Testis (tissue), 5 donors: ENCODE measurements at places on chromosomes 4 and X.

GRCh38 chrX:69551421-69552009, 47.4 kb downstream of the NALF2 start:
- no peak overlapping the region for H3K27ac ChIP-seq
- H3K4me3 ChIP-seq = no peak overlapping the region
- no peaks in the 10 kb centered on the region for H3K27me3 ChIP-seq
- no peaks in the 10 kb centered on the region for H3K36me3 ChIP-seq
- H3K4me1 ChIP-seq = no peaks in the 10 kb centered on the region
- DNase-seq = no peak

- H3K4me3 ChIP-seq = no peak overlapping the region
- H3K27ac ChIP-seq = no peak overlapping the region
- H3K27me3 ChIP-seq = no peaks in the 10 kb centered on the region
- DNase-seq = no peak
- no peaks in the 10 kb centered on the region for H3K4me1 ChIP-seq
Measured at GRCh38 chrX:40325161-40325560, 227.4 kb upstream of the BCOR start.

- no peak for DNase-seq
- H3K36me3 ChIP-seq = no peaks in the 10 kb centered on the region
- H3K4me3 ChIP-seq = no peak overlapping the region
- no peaks in the 10 kb centered on the region for H3K27me3 ChIP-seq
- H3K27ac ChIP-seq = no peak overlapping the region
Measured at GRCh38 chr4:5452156-5452555, 256.2 kb downstream of the EVC2 start.

DNA sequence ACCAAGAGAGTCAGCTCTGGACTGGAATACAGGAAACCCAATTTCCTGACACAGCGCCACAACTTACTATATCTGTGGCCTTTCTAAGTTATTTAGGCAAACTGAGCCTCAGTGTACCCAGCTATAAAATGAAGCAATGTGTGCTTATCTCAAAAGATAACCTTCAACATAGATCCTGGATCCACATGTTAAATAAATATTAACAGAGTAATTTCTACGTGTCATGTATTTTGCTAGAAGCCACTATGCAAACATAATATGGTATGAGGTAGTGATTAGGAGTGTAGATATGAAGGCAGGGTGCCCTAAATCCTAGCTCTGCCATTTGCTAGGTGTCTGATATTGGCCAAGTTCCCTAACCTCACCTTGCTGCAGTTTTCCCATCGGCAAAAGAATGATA, 527.0 kb downstream of the RAB28 start:
- DNase-seq = no peak
- no peaks in the 10 kb centered on the region for H3K27me3 ChIP-seq
- H3K27ac ChIP-seq = no peak overlapping the region
- H3K4me1 ChIP-seq = no peaks in the 10 kb centered on the region
- no peak overlapping the region for H3K4me3 ChIP-seq
- H3K36me3 ChIP-seq = no peaks in the 10 kb centered on the region

DNA sequence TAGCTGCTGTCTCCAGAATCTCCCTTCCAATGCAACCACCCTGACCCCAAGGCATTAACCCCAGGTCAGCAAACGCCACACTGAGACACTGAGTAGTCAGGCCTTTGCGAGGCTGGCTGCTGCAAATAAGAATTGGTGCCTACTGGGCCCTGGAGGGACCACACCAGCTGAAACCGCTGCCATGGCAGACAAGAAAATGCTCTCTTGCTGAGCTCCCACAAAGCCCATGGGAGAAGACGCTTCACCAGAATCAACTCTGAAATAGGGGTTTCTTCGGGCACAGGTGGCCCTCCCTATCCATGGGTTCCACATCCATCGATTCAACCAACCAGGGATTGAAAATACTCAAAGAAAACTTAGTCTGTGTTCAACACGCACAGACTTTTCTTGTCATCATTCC, 26.7 kb upstream of the CRMP1 start:
- H3K27me3 ChIP-seq = no peaks in the 10 kb centered on the region
- no peaks in the 10 kb centered on the region for H3K4me1 ChIP-seq
- no peak overlapping the region for H3K27ac ChIP-seq
- no peak overlapping the region for H3K4me3 ChIP-seq
- no peak for DNase-seq

GRCh38 chrX:150085881-150086280, 147.6 kb upstream of the EOLA2 start:
- DNase-seq = no peak
- no peak overlapping the region for H3K27ac ChIP-seq
- H3K36me3 ChIP-seq = no peaks in the 10 kb centered on the region
- H3K27me3 ChIP-seq = no peaks in the 10 kb centered on the region

- H3K27me3 ChIP-seq = no peaks in the 10 kb centered on the region
- peaks cover 29% of the 10 kb centered on the region for H3K4me1 ChIP-seq
- H3K27ac ChIP-seq = no peak overlapping the region
- H3K36me3 ChIP-seq = no peaks in the 10 kb centered on the region
- DNase-seq = no peak
Measured at GRCh38 chr4:139455126-139455538, 1.2 kb downstream of the RAB33B start.

DNA sequence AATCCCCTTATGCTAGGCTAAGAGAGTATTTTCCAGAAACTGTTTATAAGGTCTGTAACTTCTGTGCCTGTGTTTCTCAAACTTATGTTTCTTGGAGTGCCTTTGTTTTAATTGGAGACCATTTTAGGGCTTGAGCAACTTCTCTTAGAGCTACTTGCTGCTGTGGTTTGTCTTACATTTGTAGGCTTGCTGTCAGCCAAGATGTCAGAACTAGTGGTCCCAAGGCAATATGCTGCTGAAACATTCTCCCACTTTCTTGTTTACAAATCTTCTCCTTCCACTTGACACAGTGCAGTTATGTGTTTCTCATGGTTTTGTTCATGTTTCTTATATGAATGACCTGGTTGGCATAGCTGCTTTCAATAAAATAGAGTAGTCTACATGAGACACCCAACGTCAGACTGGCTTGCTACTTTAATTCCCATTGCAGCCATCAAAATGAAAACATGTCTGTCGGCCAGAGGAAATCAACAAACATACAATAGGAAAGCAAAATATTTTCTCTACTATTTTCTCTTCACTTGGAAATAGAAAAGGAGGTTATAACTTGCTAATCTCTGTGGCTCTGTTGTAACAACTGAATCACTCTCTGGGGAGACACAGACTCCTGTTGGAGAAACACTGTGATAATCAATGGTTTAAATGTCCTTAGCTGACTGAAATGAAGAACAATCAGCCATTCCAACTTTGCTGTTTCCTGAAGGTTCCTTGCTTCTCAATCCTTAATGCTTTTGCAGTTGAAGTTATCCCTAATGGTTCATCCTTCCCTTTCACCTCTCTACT, 426.4 kb downstream of the PDGFC start:
- H3K27me3 ChIP-seq = no peaks in the 10 kb centered on the region
- H3K4me3 ChIP-seq = no peak overlapping the region
- H3K27ac ChIP-seq = no peak overlapping the region
- H3K36me3 ChIP-seq = no peaks in the 10 kb centered on the region
- DNase-seq = no peak

DNA sequence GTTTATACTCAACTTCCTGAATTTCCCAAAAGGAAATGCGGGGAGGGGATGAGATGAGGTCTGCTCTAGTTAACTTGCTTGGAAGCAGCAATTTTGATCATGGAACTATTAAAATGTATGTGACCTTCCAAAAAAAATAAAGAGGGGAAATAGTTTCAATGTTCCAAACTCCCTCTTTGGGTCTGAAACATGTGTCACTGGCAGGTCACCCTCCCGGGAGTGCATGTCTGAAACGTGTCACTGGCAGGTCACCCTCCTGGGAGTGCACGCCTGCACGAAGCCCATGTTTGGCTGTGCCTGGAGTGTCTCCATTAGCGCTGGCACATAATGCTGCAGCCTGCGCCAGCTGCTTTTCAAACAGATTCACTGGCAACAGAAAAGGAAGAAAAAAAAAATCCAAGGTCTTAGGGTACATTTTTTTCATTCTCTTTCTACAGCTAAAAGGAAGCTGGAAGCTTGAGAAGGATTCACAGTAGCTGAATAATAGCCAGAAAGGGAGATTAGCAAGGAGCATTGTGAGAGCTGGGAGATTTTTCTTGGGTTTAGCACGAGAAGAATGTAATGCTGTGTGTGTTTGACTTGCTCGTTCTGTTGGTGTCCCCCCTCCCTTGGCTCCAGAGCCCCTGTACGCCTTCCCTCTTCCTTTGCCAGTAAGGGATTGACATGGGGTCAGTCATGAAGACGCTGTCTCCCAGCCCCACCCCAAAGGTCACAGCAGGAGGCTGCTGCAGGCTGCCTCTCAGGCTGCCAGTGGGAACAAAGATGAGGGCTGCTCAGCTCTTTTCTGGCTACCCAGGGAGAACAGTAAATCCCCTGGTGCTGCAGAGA, 39.2 kb upstream of the TLR3 start:
- peaks cover 10% of the 10 kb centered on the region for H3K4me1 ChIP-seq
- DNase-seq = peak; percentile 45
- no peaks in the 10 kb centered on the region for H3K27me3 ChIP-seq
- no peak overlapping the region for H3K4me3 ChIP-seq

DNA sequence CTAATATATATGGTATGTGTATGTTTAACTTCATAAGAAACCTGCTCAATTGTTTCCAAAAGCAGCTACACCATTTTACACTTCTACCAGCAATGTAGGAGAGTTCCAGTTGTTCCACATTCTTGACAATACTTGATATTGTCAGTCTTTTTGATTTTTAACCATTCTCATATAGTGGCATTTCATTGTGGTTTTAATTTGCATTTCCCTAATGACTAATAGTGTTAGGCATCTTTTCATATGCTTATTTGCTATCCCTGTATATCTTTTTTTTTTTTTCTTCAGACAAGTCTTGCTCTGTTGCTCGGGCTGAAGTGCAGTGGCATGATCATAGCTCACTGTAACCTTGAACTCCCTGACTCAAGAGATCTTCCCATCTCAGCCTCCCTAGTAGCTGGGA, 58.2 kb upstream of the TRIM2 start:
- peaks cover 7% of the 10 kb centered on the region for H3K4me1 ChIP-seq
- H3K27ac ChIP-seq = no peak overlapping the region
- no peak overlapping the region for H3K4me3 ChIP-seq
- no peaks in the 10 kb centered on the region for H3K36me3 ChIP-seq
- no peak for DNase-seq

DNA sequence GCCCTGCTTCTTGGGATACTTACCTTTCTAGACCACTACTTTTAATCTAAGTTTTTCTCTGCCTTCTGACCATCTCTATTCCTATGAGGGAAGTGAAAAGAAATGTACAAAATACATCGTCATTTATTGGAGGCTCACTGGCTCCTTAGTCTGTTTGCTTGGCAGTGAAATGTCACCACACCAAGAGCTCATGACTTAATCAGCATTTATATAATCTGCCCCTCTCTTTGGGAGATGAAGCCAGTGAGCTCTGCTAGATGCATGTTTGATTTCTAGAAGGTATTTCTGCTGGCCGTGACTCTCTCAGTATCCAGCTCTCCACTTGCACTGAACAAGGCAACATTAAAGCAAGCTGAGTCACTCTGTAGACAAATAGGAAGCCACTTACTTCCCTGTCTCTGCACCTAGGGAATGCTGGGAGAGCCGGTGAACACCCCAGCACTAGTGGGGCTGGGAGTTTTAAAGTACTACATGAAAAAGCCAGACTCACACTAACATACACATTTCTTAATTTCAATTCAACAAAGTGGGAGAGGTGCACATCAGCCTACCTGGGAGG, 79.1 kb downstream of the MID1IP1 start:
- no peaks in the 10 kb centered on the region for H3K36me3 ChIP-seq
- no peaks in the 10 kb centered on the region for H3K27me3 ChIP-seq
- no peak for DNase-seq
- H3K27ac ChIP-seq = no peak overlapping the region
- no peak overlapping the region for H3K4me3 ChIP-seq

GRCh38 chr4:83785891-83786290, 250.0 kb downstream of the GPAT3 start:
- no peaks in the 10 kb centered on the region for H3K36me3 ChIP-seq
- H3K4me1 ChIP-seq = no peaks in the 10 kb centered on the region
- no peak for DNase-seq
- no peak overlapping the region for H3K4me3 ChIP-seq

- no peaks in the 10 kb centered on the region for H3K4me1 ChIP-seq
- DNase-seq = no peak
- no peak overlapping the region for H3K27ac ChIP-seq
- H3K4me3 ChIP-seq = no peak overlapping the region
Measured at GRCh38 chr4:107247738-107248137, 211.6 kb upstream of the DKK2 start.

GRCh38 chr4:29046781-29047180, 1673.4 kb upstream of the PCDH7 start:
- H3K4me1 ChIP-seq = no peaks in the 10 kb centered on the region
- H3K27me3 ChIP-seq = no peaks in the 10 kb centered on the region

- no peak overlapping the region for H3K4me3 ChIP-seq
- no peaks in the 10 kb centered on the region for H3K36me3 ChIP-seq
- DNase-seq = no peak
- no peaks in the 10 kb centered on the region for H3K27me3 ChIP-seq
Measured at GRCh38 chr4:108601532-108601931, 18.8 kb upstream of the RPL34 start.

DNA sequence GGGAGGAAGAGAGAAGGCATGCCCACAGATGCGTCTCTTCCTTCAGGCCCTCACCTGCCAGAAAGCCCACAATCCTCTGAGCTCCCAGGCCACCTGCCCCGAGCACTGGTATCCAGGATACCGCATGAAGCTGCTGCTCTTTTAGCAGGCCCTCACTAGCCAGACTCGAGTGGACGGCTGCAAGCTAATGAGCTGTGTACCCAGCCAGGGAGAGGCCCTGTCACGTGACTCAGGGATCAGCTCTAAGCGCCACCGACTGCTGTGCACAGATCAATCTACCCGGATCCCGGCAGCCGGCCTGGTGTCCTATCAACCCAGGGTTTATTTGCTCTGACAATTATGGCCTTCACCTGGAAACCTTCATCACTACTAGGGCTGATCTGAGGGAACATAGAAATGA, 39.0 kb downstream of the BCOR start:
- H3K27me3 ChIP-seq = no peaks in the 10 kb centered on the region
- DNase-seq = no peak
- no peaks in the 10 kb centered on the region for H3K36me3 ChIP-seq
- no peak overlapping the region for H3K27ac ChIP-seq
- no peak overlapping the region for H3K4me3 ChIP-seq

- H3K27me3 ChIP-seq = no peaks in the 10 kb centered on the region
- H3K27ac ChIP-seq = no peak overlapping the region
- no peaks in the 10 kb centered on the region for H3K4me1 ChIP-seq
- DNase-seq = no peak
- no peak overlapping the region for H3K4me3 ChIP-seq
Measured at GRCh38 chrX:72100824-72101351, 30.8 kb downstream of the RTL5 start.

DNA sequence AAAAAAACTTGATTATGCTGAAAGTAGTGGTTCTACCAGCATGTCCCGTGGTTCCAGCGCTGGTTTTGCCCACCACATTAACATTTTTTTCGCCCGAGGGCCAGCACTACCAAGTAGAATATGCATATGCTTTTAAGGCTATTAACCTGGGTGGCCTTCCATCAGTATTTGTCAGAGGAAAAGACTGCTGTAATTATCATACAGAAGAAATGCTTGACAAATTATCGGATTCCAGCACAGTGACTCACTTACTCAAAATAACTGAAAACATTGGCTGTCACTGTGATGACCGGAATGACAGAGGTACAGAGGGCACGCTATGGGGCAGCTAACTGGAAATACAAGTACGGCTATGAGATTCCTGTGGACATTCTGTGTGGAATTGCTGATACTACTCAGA, 34.6 kb downstream of the PRPS2 start:
- no peaks in the 10 kb centered on the region for H3K4me1 ChIP-seq
- no peak overlapping the region for H3K27ac ChIP-seq
- no peak overlapping the region for H3K4me3 ChIP-seq
- no peaks in the 10 kb centered on the region for H3K27me3 ChIP-seq
- DNase-seq = no peak
